Spinal cord (tissue), 10 donors: ENCODE measurements at places on chromosomes 1 and 21. TPM values are rescaled to one million over a fixed set of nuclear protein-coding genes. Genes with fewer than 3 reads are reported as not detected.

The LCE3E gene
- polyA plus RNA-seq, result not detected

The CA6 gene
- 0.30 TPM for polyA plus RNA-seq

The VWA5B1 gene
- 6.1 TPM for polyA plus RNA-seq

The OR2L13 gene
- polyA plus RNA-seq, result 5.8 TPM

The SLC5A9 gene
- polyA plus RNA-seq, result 1.8 TPM

The SH3BP5L gene
- polyA plus RNA-seq, result 34.8 TPM

The TINAGL1 gene
- 5.3 TPM for polyA plus RNA-seq

The AGL gene
- polyA plus RNA-seq, result 16.5 TPM

The TTC24 gene
- polyA plus RNA-seq, result not detected
